ENCODE measurements at places on chromosomes 2 and 18. TPM values are rescaled to one million over a fixed set of nuclear protein-coding genes. Genes with fewer than 3 reads are reported as not detected.
A peak's percentile ranks its signal among the peaks of the same experiment; 100 is the strongest.

Gene CDK5R2
- total RNA-seq: not detected

DNA sequence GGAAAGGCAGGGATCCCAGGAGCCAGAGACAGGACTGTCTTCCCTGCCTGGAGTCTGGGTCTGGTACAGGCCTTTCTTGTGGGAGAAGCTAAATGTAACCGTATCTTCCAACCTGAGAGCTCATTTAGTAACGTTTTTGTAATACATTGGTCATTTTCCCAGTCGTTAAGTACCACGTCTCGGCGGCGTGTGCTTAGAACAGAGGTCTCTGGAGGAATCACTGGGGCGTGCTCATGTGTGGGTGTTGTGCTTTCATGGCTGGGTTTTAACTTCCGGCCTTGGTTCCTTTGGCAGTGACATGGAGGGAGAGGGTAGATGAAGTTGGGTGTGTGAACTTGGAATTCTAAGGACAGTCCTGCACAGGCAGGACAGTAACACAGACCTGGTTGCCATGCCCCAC, 79.7 kb downstream of the NCK2 start:
- DNase-seq: no peak

Gene ATP9B
- 25.7 TPM for total RNA-seq

GRCh38 chr2:223047260-223047761, 4.7 kb upstream of the KCNE4 start:
- DNase-seq: no peak

- DNase-seq: no peak
These were observed 112.8 kb downstream of the CDC42EP3 start for GRCh38 chr2:37558623-37559022.

DNA sequence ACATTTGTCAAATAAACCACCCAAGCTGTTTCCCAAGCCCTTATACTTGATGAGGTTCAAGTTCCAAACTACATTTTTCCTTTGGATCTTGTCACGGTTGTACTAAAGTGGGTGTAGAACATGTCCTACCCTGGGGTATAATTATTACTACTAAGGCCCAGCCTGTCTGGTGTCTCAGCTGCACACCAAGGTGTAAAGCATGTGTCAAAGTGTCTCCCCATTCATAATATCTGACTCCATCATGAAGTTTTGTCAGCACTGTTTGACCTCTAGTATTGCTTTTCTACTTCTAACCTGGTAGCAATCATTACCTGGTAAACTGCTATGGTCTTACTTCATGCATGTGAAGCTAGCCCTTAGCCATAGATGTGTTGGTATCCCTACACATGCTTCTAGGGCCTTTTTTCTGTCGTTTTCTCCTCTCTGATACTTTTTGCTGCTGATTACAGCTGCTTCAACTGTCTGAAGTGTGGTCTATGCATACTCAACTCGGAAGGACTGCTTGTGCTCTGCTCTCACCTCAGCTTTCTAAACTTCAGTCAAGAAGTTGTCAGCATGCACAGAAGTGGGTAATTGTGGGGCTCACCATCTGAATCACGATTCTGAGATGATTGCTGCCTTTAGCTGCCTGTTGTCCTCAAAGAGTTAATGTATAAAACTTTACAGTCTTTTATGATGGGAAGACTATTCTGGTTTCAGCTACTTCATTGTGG, 445.7 kb upstream of the TRIB2 start:
- DNase-seq: peak; percentile 22

- no peak for DNase-seq
These were observed 688 bp downstream of the CDH20 start for GRCh38 chr18:61333746-61334490.

GRCh38 chr2:185802926-185803325, 64.3 kb downstream of the FSIP2 start:
- DNase-seq: no peak

Gene SERPINB7
- not detected for total RNA-seq

DNA sequence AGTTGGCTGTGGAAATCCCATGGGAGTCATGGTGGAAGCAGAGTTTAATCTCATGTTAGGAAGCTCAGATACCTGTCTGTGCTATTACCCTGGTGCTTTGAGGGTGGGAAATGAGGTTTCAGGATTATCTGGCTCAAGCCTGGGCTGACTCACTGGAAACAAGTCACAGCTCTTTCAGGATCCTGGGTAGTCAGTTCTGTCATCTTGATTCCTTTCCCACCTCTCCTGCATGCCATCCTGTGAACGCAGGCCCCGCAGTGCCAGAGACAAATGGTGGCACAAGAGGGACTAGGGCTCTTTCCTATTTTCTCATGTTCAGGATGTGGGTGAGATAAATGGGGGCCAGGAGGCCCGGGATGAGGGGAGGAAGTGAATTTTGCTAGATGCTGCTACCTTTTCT, 3.7 kb upstream of the FAM136A start:
- DNase-seq: no peak

DNA sequence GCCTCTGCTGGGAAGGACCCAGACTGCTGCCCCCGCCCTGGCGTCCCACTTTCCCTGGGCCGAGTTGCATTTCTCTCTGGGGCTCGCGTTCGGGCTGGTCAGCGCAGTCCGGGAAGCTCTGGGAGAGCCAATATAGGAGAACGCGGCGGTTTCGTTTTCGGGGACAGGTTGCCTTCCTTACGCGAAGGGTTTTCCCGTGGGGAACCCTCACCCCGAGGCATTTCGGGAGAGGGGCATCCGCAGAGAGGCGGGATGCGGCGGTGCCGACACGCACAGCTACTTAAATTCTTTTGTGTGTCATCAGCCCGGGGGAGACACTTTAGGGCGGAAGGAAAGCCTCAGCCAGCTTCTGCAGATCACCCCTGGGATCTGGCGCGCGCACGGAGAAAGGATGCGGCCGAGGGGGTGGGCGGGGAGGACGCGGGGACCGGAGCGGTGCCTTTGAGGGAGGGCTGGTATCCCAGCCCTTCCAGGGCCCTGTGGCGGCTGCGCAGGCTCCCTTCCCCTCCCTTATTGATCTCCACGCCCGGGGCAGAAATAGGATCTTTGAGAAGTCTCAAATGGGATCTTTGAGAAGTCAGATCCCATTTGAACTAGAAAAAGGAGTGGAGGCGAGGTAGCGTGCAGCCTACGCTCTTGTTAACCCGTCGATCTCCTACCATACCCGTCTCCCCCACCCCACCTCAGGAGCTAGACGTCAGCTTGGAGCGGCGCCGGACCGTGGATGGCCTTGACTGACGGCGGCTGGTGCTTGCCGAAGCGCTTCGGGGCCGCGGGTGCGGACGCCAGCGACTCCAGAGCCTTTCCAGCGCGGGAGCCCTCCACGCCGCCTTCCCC, 1.2 kb downstream of the GATA6 start:
- DNase-seq: no peak

Gene DTNB
- 27.0 TPM for total RNA-seq

DNA sequence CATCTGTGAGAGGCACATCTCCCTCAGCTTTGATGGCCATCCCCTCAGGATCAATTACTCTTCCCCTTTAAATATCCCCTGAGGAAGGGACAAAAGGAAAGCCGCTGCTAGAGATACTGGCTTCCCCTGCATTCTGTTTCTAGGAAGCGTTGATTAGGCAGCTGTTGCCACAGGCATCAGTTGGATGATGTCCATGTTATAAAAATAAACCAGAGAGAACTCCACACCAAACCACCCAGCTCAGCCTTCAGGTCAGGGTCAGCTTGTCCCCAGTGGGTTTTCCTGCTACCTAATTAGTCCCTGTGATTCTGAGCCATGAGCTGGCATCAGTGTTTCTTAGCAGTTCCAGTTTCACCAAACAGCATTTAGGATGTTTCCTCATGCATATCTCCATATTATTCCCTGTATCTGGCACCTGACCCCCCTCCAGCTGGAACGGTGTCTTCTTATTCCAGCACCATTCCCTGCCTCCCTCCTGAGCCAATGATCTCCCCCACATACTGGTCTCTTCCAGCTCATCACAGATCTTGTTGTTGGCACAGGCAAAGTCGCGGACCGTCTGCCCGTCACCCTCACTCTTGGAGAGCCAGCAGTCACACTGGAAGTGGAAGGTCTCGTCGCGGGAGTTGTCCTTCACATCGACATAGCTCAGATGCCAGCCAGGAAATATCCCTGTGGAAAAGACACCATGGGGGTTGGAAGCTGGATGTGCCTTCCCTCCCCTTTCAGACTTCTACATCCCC, 168.4 kb downstream of the LOXHD1 start:
- DNase-seq: no peak

Gene PMAIP1
- 35.3 TPM for total RNA-seq

GRCh38 chr2:39642051-39642718, 23.5 kb upstream of the TMEM178A start:
- DNase-seq: no peak

GRCh38 chr2:129868151-129868550, 111.3 kb upstream of the RAB6C start:
- no peak for DNase-seq

Gene C2orf80
- not detected for total RNA-seq

- no peak for DNase-seq
These were observed 172.2 kb downstream of the LDLRAD4 start for GRCh38 chr18:13390711-13391110.

DNA sequence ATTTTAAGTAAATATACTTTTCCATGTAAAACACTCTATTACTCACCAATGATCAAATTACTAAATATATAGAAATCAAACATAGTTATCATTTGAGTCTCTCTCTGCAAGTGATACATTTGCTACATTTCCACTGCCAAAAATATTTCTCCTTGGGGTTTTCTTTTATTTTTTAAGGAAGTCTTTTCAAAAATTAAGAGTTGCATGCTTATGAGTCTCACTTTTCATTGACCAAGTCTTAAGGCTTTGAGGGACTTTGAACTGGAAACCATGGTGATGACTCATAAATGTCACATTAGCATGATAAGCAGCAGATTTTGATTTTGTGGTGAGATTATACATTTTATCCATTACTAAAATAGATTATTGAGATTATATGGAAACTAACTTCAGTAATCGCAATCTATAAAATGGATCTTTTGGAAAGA, 152.9 kb downstream of the FAM124B start:
- DNase-seq: no peak

- DNase-seq: no peak
These were observed 75.3 kb upstream of the STPG4 start for GRCh38 chr2:47230418-47230817.

Gene TRAF3IP1
- 7.0 TPM for total RNA-seq

Gene UPP2
- total RNA-seq: not detected

Gene DNAJC5G
- not detected for total RNA-seq

Gene RRM2
- 570 TPM for total RNA-seq

DNA sequence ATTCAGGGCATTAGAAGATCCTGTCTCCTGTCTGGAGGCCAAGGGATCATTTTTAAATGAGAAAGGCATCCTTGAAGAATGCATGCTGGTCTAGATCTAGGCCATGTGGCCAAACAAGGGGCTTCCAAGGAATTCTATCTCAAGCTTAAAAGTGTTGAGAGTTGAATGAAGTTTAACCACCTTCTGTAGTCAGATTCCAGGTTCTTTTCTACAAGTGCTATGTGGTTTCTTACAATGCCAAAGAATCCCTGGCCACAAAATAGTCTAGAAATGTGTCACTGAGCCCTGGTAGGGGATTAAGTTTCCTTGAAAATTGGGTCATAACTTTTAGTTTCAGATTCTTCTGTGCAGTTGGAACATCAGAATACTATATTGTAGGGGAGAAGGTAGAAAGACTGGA, 640.7 kb upstream of the ACVR2A start:
- no peak for DNase-seq

DNA sequence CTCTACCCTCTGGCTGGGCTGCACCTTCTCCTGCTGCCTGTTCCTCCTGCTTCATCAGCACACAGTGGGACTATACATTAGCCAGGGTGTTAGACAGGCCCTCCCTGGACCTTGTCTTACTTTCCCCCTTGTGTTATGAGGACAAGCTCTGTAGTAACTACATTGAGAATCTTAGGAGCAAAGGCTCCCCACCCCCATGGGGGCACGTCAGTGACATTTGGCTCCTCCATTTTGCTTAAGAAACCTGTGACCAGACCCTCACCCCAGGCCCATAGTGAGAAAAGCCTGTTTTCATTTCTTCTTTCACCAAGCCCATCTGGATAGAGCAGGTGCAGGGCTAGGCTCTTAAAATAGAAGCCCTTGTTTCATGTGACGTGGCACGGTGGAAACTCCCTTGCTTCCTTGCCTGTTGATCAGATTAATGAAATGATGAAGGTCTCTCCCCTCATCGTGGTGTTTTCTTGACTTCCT, 146.7 kb downstream of the RPIA start:
- DNase-seq: no peak

Gene KIDINS220
- total RNA-seq: 33.4 TPM

Gene AQP12A
- total RNA-seq: not detected

DNA sequence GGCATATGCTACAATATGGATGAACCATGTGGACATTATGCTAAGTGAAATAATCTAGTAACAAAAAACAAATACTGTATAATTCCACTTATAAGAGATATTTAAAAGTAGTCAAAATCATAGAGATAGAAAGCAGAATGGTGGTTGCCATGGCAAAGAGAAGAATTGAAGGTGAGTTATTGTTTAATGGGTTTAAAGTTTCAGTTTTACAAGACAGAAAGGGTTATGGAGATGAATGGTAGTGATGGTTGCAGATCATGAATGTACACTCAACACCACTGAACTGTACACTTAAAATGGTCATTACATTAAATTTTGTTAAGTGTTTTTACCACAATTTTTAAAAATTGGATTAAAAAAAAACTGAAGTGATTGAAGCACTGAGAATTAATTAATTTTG, 298.2 kb upstream of the ZC3H15 start:
- no peak for DNase-seq

Gene RESP18
- total RNA-seq: not detected

Gene CEP192
- 46.1 TPM for total RNA-seq

Gene RNF125
- 43.8 TPM for total RNA-seq

GRCh38 chr2:43168016-43168369, 58.4 kb downstream of the ZFP36L2 start:
- no peak for DNase-seq

DNA sequence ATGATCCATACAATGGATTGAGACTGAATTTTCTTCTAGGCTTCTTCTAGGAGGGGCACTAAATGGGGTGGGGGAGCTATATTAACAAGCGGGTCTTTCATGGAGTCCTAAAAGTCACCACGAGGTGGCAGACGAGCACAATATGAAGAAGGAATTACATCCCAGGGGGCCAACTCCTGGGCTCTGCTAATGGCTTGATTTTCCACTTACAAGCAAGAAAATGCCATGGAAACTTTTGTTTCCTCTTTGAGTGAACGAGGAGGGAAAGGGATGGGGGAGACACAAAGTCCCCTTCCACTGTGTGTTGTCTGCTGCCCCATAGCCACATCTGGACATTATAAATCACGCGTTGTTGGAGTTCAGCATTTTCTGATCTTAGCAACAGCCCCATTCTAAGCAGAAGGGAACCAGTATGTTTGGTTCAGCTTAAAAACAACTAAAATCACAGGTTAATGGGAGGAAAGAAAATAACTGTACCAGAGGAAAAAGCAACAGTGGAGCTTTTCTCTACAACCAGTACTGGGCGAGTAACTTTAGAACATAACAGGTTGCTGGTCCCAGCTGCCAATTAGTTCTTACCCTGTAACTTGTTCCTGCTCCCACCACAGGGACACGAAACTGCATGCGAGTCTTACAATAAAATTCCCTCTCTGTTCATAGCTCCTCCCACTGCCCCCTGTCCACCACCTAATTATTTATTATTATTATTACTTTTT, 285.0 kb upstream of the PARD3B start:
- DNase-seq: peak; percentile 40
